Mammary epithelial cell (primary cell): ENCODE measurements at places on chromosomes 2 and 18. TPM values are rescaled to one million over a fixed set of nuclear protein-coding genes. Genes with fewer than 3 reads are reported as not detected.

DNA sequence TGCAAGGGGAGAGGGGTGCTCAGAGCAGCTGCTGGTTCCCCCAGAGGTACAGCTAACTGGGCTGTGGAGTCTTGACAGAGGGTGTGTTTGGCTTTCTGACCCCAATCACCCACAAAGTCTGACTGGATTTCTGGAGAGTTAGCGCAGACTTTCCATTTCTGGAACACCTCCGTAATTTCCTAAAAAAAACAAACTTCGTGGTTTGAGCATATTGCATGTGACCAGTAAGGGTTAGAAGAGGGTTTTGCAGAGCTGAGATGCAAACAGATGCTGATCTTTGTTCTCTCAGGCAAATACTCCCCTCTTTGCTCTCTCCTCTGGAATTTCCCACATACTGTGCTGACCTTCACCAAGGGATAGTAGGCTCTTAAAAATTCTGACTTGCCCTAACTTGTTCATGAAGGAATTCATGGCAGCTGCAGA, 44.5 kb upstream of the TMEM247 start:
- peak; percentile 89 for DNase-seq

The GRB14 gene
- polyA plus RNA-seq, result 3.8 TPM

The AQP4 gene
- polyA plus RNA-seq, result not detected

- no peak for DNase-seq
Observed at GRCh38 chr2:65420712-65421431, 11.5 kb downstream of the SPRED2 start.

- DNase-seq, result no peak
Observed at GRCh38 chr2:239222706-239223309, 178.0 kb downstream of the HDAC4 start.

- no peak for DNase-seq
Observed at GRCh38 chr2:158837645-158838044, 42.5 kb downstream of the DAPL1 start.

DNA sequence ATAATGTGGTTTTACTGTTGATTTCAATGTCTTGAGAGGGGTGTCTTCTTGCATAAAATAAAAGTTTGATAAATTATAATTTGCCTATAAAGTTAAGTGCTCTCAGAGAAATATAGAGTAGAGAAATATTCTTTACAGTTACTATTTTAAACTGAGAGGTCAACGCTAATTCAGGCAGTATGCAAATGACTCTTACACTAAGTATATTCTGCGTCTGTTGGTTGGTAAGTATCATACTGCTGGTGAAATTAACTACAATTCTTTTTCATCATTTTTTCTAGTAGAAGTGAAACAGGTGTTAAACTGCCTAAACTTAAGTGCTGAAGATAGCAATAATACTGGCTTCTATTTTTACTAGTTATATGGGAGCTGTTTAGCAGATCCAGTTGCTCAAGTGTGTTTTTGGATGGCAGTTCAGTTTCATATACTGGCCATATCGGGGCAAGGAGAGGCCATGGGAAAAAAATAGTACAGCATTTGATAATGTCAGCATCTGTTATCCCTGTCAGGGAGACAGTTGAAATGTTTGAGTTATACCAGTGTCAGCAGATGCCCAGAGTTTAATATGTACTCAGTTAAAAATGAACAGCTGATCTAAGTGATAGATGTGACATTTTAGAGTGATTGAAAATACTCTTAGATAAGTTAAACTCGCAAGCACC, 86.2 kb downstream of the MIB1 start:
- DNase-seq, result no peak

The MOCOS gene
- polyA plus RNA-seq, result 5.8 TPM

DNA sequence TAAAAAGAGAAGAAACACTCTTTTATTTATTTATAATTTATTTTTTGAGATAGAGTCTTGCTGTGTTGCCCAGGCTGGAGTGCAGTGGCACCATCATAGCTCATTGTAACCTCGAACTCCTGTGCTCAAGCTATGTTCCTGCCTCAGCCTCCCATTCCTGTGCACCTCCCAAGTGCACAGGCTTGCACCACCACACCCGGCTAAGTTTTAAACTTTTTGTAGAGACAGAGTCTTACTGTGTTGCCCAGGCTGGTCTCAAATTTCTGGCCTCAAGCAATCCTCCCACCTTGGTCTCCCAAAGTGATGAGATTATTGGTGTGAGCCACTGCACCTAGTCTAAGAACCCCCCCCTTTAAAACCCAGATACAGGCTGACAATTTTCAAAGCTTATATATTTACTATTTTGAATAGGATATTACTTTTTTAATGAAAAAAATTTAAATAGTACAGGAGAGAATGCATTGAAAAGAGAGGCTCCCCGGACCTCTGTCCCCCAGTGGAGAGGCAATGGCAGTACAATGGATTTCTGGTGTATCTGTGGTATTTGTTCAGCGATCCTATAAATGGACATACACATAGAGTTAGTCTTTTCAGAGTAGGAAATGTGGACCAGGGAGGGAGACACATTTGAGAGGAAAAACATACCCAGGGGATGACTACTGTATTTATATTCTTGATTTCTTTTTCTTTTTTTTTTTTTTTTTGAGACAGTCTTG, 48.1 kb upstream of the CNOT11 start:
- no peak for DNase-seq

DNA sequence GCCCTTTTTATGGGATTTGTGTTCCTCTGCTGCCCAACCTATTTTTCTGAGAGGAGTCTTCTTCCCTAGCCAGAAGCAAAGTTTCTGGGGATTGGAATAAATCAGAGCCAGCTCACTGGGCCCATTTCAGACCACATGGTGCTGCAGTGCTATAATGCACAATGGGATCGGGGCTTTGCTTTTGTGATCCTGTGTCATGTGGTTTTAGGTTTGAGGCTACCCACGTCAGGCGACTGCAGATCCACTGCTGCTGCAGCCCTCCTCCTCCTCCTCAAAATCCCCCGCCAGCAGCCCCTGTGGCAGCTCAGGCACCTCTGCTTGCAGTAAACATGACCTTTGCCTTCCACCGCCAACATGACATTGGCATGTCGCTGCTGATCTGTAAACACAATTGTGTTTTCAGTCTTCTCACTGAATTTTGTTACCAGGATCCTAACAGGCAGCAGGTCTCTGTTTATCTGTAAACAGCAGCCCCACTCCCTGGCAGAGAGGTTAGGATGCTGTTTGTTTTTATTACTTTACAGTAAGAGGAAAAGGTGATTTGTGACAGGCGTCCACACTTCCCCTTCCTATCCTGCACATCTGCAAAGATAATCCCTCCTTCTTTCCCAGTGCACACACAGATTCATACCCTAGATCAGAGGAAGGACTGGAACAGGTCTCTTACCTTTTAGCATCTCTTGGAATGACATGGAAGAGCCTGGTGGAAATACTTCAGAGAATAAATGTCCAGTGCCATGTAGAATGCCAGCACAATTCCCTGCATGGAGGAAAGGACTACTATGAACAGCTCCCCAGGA, 130.8 kb downstream of the FOXI3 start:
- no peak for DNase-seq
